ENCODE measurements at places on chromosomes 1 and 21. TPM values are rescaled to one million over a fixed set of nuclear protein-coding genes. Genes with fewer than 3 reads are reported as not detected.

Gene E2F2
- 5.4 TPM for total RNA-seq

Gene DMBX1
- 1.7 TPM for total RNA-seq

Gene CCDC27
- total RNA-seq: 0.13 TPM

Gene COL9A2
- total RNA-seq: 4.2 TPM

Gene FOXE3
- total RNA-seq: not detected

Gene KLHL21
- 15.3 TPM for total RNA-seq

- no peak overlapping the region for H3K27ac ChIP-seq
- peaks cover 18% of the 10 kb centered on the region for H3K4me1 ChIP-seq
- H3K4me3 ChIP-seq: no peak overlapping the region
- H3K36me3 ChIP-seq: no peaks in the 10 kb centered on the region
These were observed 7.5 kb upstream of the LAMC2 start for GRCh38 chr1:183178545-183178944.

DNA sequence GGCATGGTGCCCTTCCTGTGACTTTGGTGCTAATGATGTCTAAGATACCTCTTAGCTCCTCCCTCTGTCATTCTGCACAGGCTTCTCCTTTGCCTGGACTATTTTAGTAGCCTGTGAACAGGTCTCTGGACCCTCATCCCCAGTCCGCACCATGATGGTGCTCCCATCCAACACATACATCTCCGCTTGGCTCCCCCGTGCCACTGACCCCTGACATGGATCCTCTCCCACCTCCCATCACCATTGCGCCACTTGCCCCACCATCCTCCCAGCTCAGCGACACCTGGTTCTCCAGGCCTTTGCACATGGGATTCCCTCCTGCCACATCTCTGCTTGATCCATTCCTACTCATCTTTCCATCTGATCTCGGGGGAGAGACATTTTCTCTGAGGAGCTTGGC is 33.9 kb downstream of the RUNX3 start:
- DNase-seq: no peak
- peaks cover 16% of the 10 kb centered on the region for H3K36me3 ChIP-seq
- H3K27me3 ChIP-seq: peaks cover 6% of the 10 kb centered on the region
- no peak overlapping the region for H3K27ac ChIP-seq
- H3K4me1 ChIP-seq: peaks cover 6% of the 10 kb centered on the region

DNA sequence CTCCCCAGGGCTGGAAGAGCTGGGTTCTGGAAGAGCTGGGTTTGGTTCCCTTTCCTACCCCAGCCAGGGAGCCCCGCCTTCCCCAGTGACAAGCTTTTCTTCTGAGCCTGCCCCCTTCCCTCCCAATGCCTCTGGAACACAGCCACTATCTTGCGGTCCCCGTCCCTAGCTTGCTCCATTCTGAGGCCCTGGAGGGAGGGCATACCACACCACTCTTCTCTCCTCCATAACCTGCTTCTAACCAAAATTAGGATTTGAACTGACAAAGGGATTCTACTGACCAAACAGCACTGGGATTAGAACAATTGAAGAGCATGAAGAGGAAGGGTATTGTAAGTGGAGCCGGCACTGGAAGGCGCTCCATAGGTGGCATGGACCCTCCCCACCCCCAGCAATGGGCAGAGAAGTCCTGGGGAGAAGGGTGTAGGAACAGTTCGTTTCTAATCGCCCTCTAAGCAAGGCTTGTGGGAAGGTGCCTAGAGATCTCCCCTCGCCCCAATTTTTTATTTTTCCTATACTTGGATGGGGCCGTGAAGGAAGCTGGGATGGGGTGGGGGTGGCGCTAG is 690 bp downstream of the C1orf216 start:
- H3K4me1 ChIP-seq: peaks cover 19% of the 10 kb centered on the region
- peaks cover 10% of the 10 kb centered on the region for H3K27me3 ChIP-seq

GRCh38 chr21:35231090-35231489 is 182.0 kb upstream of the RUNX1 start:
- H3K27me3 ChIP-seq: no peaks in the 10 kb centered on the region
- DNase-seq: no peak
- peaks cover 26% of the 10 kb centered on the region for H3K4me1 ChIP-seq
- H3K36me3 ChIP-seq: 0 out of 2 replicates have a peak, but pooled peaks cover under 1% of the 10 kb centered on the region

DNA sequence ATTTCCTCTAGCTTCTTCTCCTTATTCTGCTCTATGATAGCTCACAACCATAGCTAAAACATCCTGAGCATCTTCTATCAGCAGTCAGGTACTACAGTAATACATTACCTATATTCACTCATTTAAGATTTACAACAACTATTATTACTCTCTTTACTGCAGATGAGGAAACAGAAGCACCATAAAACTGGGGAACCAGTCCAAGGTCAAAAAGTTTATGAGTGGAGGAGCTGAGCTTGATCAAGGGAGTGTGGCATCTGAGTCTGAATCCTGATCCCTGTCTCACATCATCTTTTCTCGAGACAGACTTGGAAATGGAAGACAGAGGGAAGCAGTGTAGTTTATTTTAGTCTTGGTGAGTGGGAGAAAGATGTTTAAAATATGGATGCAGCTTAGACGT is 288.6 kb downstream of the RGS7 start:
- H3K27ac ChIP-seq: no peak overlapping the region
- no peak for DNase-seq

- H3K4me3 ChIP-seq: no peak overlapping the region
- H3K27ac ChIP-seq: no peak overlapping the region
- H3K36me3 ChIP-seq: no peaks in the 10 kb centered on the region
These were observed 8.3 kb upstream of the CSF1 start for GRCh38 chr1:109902204-109902985.

DNA sequence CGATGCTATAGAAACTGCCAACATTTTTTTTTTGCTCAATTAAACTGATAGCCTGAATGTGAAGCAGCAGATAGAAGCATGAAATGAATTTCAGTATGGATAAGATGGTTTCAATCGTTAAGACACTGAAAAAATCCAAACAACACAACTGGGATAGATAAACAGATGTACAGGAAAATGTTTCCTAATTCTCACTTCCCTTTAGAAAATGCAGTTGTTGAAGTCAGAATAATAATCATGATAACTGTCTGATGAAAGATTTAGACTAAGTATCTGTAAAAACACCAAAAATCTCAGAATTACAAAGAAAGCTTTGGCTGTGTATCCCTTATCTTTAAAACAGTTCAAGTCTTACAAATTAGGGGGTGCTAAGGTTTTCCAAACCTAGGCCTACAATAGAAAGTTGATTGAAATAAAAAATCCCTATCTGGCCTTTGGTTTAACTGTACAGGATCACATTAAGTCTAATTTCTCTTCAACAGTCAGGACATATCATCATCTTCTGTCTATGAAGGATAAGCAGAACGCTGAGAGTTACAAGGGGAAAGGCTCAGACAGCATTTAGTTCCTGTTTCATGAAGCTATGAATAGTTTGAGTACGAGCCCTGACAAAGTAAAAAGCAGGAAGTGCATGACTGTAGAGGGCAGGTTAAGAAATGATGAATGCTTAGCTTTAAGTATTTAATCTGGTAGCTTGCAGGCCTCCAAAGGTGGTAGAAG is 203.2 kb downstream of the APP start:
- peaks cover 61% of the 10 kb centered on the region for H3K4me1 ChIP-seq
- H3K27ac ChIP-seq: peak overlapping the region; percentile 70
- no peaks in the 10 kb centered on the region for H3K27me3 ChIP-seq

GRCh38 chr1:195946500-195946899 is 661.7 kb downstream of the KCNT2 start:
- peaks cover 3% of the 10 kb centered on the region for H3K36me3 ChIP-seq
- H3K4me3 ChIP-seq: no peak overlapping the region
- H3K4me1 ChIP-seq: peaks cover 4% of the 10 kb centered on the region
- H3K27me3 ChIP-seq: no peaks in the 10 kb centered on the region
- no peak overlapping the region for H3K27ac ChIP-seq

- peaks cover 40% of the 10 kb centered on the region for H3K4me1 ChIP-seq
- no peak for DNase-seq
- H3K27me3 ChIP-seq: no peaks in the 10 kb centered on the region
- no peaks in the 10 kb centered on the region for H3K36me3 ChIP-seq
These were observed 395.8 kb upstream of the VAMP3 start for GRCh38 chr1:7375329-7375728.

- no peaks in the 10 kb centered on the region for H3K4me1 ChIP-seq
- no peak overlapping the region for H3K27ac ChIP-seq
- H3K27me3 ChIP-seq: no peaks in the 10 kb centered on the region
These were observed 244.9 kb upstream of the NRIP1 start for GRCh38 chr21:15309721-15310120.

DNA sequence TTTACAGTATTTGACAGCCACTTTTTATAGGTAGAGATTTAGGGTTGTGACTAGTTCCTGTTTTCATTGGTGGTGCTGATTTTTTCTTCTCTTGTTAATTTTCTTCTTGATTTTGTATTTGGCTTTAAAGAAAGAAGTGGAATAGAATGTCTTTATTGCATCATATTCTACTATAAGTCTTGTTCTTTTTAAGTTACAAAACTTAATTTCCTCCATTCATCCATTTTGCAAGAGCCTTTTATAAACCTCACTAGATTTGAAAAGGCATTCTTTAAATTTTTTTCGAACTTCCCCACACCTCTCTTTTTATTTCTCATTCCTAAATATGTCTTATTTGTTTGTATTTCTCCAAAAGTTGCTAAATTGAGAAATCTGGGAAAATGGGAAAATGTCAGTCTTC is 1368.6 kb upstream of the ADGRL4 start:
- H3K4me3 ChIP-seq: no peak overlapping the region
- H3K4me1 ChIP-seq: 0 out of 2 replicates have a peak, but pooled peaks cover 7% of the 10 kb centered on the region
- DNase-seq: no peak
- H3K27me3 ChIP-seq: no peaks in the 10 kb centered on the region

GRCh38 chr1:168972225-168972624 is 134.3 kb upstream of the ATP1B1 start:
- H3K27me3 ChIP-seq: no peaks in the 10 kb centered on the region
- H3K27ac ChIP-seq: no peak overlapping the region
- peaks cover 11% of the 10 kb centered on the region for H3K4me1 ChIP-seq
- no peak overlapping the region for H3K4me3 ChIP-seq

DNA sequence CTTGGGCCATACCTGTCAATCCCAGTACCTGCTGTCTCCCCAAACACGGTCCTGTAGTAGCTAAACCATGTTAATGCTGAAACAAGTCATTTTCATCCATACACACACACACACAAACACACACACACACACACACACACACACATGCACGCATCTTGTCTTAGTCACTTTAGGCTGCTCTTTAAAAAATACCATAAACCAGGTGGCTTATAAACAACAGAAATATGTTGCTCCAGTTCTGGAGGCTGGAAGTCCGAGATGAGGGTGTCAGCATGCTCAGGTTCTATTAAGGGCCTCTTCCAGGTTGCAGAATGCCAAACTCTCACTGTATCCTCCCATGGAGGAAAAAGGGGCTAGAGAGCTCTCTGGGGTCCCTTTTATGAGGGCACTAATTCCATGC is 129.9 kb downstream of the NTPCR start:
- peaks cover 7% of the 10 kb centered on the region for H3K4me1 ChIP-seq
- no peak overlapping the region for H3K4me3 ChIP-seq
- peaks cover 5% of the 10 kb centered on the region for H3K36me3 ChIP-seq
- no peak for DNase-seq
- no peak overlapping the region for H3K27ac ChIP-seq
- no peaks in the 10 kb centered on the region for H3K27me3 ChIP-seq

GRCh38 chr1:232493869-232494268 is 136.1 kb downstream of the SIPA1L2 start:
- no peak overlapping the region for H3K4me3 ChIP-seq
- no peaks in the 10 kb centered on the region for H3K27me3 ChIP-seq
- no peaks in the 10 kb centered on the region for H3K36me3 ChIP-seq
- H3K4me1 ChIP-seq: peaks cover 4% of the 10 kb centered on the region
- H3K27ac ChIP-seq: no peak overlapping the region

DNA sequence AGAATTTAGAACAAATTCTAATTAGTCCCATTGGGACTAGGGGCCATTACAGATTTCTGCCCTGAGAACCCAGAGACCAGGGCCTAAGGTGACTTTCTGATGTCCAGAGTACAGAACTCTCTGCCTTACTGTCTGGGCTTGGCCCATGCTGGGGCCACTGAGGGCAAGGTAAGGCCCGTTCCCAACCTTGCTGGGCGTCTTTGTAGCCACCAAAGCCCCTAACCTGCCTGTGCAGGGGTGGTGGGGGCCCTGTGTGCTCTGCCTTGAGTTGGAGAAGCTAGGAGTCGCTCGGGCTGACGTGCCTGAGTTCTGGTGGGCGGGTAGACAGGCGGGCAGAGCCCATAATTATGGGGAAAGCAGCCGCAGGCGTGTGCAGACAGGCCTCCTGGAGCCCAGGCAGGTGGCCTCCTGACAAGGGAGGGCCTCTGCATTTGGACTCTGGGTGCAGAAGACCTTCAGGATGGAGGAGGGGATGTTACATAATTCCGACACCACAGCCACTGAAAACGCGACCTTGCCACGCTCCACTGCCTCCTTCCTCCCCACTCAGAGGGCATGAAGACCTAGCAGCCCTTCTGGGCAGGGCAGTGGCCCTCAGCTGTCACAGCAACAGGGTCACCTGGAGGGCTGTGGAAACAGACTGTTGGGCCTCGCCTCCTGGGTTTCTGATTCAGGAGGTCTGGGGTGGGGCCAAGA is 239.9 kb upstream of the TMEM51 start:
- no peak overlapping the region for H3K4me3 ChIP-seq
- H3K4me1 ChIP-seq: peaks cover 37% of the 10 kb centered on the region
- H3K27ac ChIP-seq: no peak overlapping the region
- DNase-seq: no peak
- H3K36me3 ChIP-seq: no peaks in the 10 kb centered on the region

- DNase-seq: no peak
- no peaks in the 10 kb centered on the region for H3K27me3 ChIP-seq
- peaks cover 13% of the 10 kb centered on the region for H3K4me1 ChIP-seq
- H3K27ac ChIP-seq: no peak overlapping the region
- H3K36me3 ChIP-seq: no peaks in the 10 kb centered on the region
These were observed 64.5 kb upstream of the GOLT1A start for GRCh38 chr1:204278251-204278650.

DNA sequence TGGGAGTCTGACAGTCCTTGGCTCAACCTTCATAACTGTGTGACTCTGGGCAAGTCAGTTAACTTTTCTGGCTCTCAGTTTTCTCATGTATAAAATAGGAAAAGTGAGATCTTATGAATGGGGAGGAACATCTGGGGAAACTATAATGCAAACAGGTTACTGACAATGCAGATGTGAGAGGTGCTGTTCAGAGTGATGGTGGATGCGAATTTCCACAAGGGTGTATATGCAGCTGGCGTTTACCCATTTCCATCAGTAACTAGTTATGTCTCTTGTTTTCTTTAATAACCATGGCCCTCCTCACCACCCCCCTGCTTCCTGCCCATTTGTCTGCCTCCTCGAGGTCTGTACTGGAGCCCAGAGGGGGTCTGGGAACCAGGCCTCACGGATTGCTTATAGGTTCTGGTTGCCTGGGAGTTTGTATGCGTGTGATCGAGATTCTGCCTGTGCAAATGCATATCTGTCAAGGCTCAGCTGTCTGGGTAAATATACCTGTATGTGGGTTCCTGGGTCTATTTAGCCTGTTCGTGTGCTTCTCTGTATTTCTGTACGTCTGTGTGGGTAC is 44.4 kb downstream of the AHDC1 start:
- no peaks in the 10 kb centered on the region for H3K27me3 ChIP-seq
- DNase-seq: no peak

Measured in WTC11 (cell line).